ENCODE measurements at places on chromosomes 5 and 9. TPM values are rescaled to one million over a fixed set of nuclear protein-coding genes. Genes with fewer than 3 reads are reported as not detected.

GRCh38 chr5:1736889-1737711 lies 62.5 kb downstream of the MRPL36 start:
- DNase-seq: peak; percentile 20
- no peaks in the 10 kb centered on the region for H3K4me1 ChIP-seq
- no peak overlapping the region for H3K4me3 ChIP-seq
- no peaks in the 10 kb centered on the region for H3K27me3 ChIP-seq

- no peaks in the 10 kb centered on the region for H3K36me3 ChIP-seq
- no peaks in the 10 kb centered on the region for H3K27me3 ChIP-seq
- DNase-seq: no peak
- H3K4me1 ChIP-seq: peaks cover 11% of the 10 kb centered on the region
Observed at GRCh38 chr5:96962540-96962991, 26.7 kb downstream of the LNPEP start.

DNA sequence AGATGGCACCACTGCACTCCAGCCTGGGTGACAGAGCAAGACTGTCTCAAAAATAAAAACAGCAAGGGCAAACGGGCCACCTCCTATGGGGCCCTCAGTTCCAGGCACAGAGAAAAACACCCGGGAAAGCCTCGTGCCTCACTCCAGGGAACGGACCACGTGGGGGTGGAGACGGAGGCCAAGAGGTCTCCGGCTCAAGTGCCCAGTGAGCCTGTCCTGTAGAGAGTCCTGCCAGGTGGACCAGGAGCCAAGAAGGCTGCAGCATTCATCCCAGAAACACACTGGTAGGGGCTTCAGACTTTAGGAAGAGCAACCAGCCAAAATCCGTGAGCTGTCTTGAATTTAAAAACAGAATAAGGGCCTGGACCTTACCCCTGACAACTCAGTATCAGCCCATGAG lies 63.8 kb downstream of the C5orf15 start:
- no peaks in the 10 kb centered on the region for H3K4me1 ChIP-seq
- H3K27ac ChIP-seq: no peak overlapping the region
- no peak for DNase-seq

DNA sequence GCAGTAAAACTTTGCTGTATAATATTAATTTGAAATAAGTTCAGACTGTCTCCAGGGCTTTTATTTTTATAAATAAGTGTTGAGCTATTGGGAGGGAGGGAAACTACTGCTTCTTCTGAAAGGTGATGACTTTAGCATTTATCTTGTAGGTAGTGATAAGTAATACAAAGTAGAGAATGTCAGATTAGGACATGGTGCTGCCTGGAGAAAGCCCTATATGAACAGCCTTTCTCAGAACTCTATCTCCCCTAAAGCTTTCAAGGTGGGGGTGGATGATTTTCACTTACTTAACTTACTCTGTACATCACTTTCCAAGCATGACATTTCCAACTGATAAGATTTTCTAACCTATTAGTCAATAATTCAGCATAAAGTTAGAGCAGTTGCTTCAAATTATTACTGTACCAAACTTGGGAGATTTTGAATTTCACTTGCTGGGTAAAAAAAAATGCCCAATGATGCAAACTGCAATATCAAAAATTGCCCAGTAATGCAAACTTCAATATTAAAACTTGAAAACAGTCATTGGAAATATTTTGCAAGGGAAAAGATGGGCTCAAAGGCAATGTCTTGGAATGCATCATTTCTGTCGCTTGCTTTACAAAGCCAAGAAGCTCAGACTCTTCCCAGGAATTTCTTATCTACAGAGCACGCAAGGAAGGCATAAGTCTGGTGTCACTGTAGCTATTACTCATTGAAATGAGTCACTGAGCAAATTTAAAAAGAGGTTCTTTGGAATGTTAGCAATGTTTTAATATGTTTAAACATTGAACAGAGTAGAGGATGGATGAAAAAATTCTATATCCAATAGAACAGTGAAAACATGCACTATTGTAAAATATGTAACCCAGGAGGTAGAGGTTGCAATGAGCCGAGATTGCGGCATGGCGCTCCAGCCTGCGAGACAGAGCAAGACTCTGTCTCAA lies 569.5 kb downstream of the PSAT1 start:
- DNase-seq: no peak
- no peaks in the 10 kb centered on the region for H3K4me1 ChIP-seq
- H3K4me3 ChIP-seq: no peak overlapping the region
- no peaks in the 10 kb centered on the region for H3K27me3 ChIP-seq

- H3K27ac ChIP-seq: no peak overlapping the region
- H3K36me3 ChIP-seq: no peaks in the 10 kb centered on the region
Observed at GRCh38 chr9:79621916-79622575, 50.3 kb downstream of the TLE4 start.

Gene PCDHGA8
- 4.2 TPM for total RNA-seq

Gene DAB2IP
- 63.6 TPM for total RNA-seq

Gene FLT4
- 6.4 TPM for total RNA-seq

All from stomach (tissue), 19 donors.